T-cell (primary cell): ENCODE measurements at places on chromosomes 1 and 21. TPM values are rescaled to one million over a fixed set of nuclear protein-coding genes. Genes with fewer than 3 reads are reported as not detected.

Gene HTR1D
- total RNA-seq, result not detected

Gene KRTAP19-1
- total RNA-seq, result not detected

DNA sequence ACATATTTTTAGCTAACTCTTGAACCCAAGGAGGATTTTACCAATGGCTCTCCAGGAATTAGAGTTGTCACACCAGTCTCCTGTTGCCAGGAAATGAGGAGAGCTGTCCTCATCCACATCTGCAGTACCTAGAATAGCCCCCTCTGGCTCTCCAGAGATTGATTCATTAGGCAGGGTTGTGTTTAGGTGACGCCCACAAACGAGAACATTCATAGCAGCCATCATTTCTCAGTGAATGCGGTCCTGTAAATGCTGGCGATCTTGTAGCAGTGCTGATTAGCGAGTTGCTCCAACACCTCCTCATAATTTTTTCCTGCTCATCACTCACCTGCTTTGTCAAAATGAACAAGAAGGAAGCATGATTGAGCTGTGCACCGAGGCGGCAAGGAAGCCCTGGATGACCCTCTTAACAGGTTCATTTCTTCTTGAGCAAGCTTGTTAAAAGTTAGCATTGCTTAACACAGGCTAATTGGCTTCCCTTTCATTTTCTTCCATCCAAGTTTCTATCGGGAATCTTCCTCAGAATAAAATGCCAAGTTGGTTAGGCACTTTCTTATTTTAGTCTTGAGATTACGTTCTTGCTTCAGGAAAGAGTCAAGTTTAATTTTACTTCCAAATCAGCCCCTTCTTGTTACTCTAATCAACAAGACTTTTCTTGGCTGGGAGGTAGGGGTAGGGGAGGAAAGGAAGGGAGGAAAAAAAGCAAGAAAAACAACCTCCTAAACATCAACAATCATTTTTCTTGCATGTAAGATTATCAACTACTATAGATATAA is 16.5 kb upstream of the KLHDC8A start:
- no peak for DNase-seq

Gene UBE2U
- not detected for total RNA-seq

Gene OXCT2
- 0.16 TPM for total RNA-seq

DNA sequence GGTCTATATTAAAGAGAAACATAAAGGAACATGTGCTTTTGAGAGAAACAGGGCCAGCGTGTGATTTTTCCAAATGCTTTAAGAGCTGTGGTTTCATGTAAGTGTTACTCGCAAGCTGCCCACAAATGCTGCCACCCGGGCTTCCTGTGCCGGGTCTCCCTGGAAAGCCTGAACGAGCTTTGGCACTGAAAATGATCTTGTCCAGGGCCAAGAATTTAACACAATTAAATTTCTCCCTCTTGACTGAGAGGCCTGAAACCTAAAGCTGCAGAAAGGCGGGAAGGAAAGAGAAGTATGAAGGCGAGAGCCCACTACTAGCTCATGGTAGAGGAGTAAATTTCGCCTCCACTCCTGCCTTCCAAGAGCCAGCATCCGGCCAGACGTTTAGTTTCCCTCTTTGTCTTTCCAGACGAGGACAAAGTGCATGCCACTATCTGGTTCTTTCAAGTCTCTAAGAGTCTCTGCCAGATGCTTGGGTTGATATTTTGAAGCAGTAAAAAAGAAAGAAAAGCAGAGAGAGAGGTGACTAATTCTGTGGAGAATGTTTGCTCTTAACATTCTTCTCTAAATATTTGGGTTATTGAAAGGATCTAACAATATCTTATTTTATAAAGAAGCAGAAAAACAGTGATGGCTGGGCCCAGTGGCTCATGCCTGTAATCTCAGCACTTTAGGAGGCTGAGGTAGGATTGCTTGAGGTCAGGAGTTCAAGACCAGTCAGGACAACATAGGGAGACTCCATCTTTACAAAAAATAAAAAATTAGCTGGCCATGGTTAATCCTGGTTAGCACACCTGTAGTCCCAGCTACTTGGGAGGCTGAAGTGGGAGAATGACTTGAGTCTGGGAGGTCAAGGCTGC is 100.0 kb upstream of the HNRNPU start:
- no peak for DNase-seq
